Forelimb muscle (tissue), 1 donor: ENCODE measurements at places on chromosomes 6 and 20.

DNA sequence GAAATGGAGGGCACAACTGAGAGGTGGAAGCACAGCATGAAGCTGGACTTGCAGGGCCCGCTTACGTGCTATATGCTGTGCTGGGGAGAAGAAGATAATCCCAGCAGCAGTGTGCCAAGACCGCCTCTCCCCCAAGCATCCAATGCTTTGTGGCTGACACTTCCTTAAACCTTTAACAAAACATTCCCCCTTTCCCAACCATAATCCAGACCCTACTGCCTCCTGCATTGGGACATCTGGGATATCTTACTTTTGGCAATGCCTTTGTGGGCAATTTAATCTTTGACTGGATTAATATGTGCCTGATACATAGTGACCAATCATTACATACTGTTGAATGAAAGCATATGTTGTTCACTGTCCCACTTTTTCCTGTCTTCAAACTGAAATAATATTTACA, 3.1 kb upstream of the TENT5A start:
- DNase-seq = no peak

DNA sequence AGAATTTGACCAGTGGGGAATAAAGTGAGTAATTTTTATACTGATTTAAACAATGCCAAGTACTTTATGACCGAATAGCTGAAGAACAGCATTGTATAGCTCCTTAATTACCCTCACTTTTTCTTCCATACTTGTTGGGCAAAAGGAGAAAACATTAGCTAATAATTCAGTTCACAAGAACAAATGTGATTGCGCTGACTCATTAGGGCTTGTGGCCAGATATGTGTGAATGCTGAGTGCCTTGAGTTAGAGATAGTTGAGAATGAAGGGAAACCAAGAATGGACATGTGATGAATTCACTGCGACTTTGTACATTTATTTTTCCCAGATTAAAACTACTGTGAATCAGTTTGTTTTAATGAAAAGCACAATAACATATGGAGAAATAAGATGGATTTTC, 669.4 kb downstream of the TFAP2A start:
- no peak for DNase-seq

DNA sequence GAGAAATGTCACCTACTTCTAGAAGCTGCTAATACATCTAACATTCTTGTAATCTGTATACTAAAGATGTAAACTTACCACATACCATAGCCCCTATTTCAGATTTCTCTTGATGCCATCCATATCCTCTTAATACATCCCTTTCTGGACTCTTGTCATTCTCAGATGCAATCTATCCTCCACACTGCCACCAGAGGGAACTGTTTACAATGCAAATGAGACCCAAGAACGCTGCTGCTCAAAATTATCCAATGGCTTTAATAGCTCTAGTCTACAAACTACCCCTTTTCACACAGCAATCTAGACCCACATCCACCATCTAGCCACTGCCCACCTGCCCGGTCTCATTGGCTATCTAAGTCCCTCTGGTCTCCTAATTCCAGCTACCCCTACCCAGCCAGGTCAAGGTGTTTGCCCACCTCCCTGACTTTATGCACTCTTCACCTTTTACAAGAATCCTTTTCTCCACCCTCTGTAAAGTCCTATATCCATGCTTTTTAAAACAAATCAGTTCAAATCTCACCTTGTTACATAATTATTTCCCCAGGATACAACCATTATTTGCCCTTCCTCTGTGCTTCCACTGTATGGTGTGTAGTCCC, 14.8 kb downstream of the FAXC start:
- no peak for DNase-seq

DNA sequence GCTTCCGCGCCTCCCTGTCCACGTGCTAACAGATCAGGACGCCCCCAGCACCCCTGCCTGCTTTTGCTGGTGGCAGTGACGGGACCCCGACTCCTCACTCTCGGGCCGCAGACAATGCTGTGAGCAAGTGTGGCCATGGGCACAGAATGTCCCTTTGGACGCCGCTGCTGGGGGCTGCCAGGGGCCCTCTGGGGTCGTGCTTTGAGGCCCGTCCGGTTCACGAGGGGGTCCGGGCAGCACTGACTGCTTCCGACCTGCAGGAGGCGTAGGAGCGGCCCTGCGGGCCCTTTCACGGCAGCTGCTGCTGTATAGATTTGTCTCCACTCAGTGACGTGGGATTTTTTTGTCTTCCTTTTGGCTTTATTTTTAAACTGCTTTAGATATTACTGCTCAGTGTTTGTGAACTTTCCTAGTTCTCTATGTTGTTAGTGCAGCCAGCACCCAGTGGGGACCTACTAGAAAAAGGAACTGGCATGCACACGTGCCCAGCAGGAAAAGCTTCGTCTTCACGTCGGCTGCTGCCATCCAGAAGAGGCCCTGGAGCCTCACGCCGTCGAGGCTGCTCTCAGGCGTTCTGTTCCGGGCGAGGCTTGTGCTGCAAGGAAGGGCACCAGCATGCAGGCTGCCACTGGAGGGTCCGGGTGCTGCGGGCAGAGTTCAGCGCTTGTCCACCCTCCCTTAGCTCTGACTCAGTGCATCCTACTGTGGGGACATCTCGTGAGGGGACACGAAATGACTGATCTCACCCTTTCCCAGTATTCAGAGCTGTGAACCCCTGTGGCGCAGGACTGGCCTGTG, 21.7 kb downstream of the UCKL1 start:
- no peak for DNase-seq

DNA sequence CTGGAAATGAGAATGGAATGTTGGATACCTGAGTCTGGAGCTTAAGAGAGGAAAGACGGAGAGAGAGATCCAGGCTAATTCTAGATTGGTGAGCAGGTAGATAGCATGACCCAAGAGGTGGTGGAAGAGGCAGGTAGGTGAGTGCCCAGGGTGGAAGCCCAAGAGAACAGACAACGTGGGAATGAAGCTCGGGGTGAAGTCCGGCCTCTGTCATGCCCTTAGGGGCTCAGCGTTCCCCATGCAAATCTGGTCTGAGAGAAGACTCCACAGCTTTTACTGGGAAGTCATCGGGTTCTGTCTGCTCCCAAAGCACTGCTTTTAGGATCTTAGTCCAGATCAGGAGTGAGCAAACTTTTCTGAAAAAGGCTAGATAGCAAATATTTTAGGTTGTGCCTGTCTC, 3.6 kb downstream of the NELFCD start:
- no peak for DNase-seq

- DNase-seq = no peak
These were observed 770 bp downstream of the KIF3B start for GRCh38 chr20:32278199-32278643.

- no peak for DNase-seq
These were observed 11.1 kb downstream of the SAMD3 start for GRCh38 chr6:130211691-130212090.

DNA sequence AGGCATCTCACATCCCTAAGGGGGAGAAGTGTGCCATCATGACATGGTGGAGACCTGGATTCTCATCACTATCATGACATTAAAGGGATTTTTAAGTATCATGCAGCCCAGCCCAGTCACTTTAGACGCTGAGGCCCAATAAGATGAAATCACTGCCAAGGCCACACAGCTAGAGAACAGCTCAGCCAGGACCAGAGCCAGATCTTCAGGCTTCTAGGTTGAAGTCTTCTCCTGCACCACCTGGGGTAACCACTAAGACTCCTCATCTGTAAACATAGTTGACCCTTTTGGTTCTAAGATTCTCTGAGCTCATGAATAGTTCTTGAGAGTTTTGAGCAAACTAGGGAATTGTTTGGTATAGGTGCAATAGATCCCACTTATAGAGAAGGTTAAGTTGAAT, 125.1 kb downstream of the TCP11 start:
- no peak for DNase-seq

GRCh38 chr6:119137194-119138072, 59.0 kb upstream of the FAM184A start:
- no peak for DNase-seq

DNA sequence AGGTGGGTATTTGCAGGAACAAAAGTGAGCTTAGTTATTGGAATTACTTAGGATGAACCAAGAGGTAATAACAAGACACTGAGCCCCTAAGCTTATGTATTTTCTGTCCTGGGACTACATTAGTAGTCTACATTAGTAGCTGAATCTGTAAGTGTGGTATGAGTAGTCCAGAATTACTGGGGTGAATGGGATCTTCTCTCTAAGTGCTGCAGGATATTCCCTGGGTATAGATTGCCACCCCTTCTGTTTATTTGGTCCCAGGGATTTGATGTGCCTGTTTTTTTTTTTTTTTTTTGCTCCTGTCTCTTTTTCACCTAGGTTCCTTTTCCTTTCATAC, 5.9 kb downstream of the CD2AP start:
- no peak for DNase-seq

DNA sequence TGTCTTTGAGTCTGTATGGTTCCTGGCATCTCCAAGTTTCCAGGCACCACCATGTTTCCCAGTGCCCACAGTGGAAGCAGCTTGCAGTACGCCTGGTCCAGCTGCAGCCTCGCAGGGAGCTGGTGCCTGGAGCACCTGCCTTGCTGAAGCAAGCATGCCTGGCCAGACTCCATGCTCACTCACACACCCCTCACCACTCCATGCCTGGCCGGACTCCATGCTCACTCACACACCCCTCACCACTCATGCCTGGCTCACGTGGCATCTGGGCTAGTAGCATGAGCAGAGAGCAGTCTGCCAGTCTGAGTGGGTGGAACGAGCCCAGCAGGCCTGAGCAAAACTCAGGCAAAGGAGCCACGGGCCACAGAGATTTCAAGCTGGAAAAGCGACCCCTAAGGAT, 214.3 kb downstream of the TFAP2C start:
- DNase-seq = no peak

DNA sequence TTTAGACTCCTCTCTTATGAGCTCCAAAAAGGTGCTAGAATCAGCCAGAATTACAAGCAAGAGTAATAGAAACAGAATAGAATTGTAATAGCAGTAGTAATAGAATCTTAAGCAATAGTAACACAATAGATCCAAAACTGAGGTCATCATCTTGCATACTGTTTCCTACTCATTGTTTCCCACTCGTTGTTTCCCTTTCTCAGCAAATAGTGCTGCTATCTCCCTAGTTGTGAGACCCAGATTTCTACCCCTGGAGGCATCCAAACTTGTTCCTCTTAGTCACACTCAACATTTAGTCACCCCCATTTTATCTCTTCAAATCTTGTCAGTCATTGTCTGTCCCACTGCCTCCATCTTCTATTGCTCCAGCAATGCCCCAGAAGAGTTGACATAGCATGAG, 356.9 kb upstream of the MARCKS start:
- DNase-seq = no peak

- no peak for DNase-seq
These were observed 25.4 kb upstream of the IYD start for GRCh38 chr6:150343434-150343833.

GRCh38 chr6:97885325-97885724, 602.3 kb upstream of the MMS22L start:
- DNase-seq = no peak

GRCh38 chr20:24612799-24613775, 143.7 kb downstream of the SYNDIG1 start:
- no peak for DNase-seq

- no peak for DNase-seq
These were observed 24.9 kb downstream of the PDYN start for GRCh38 chr20:1968964-1969363.

DNA sequence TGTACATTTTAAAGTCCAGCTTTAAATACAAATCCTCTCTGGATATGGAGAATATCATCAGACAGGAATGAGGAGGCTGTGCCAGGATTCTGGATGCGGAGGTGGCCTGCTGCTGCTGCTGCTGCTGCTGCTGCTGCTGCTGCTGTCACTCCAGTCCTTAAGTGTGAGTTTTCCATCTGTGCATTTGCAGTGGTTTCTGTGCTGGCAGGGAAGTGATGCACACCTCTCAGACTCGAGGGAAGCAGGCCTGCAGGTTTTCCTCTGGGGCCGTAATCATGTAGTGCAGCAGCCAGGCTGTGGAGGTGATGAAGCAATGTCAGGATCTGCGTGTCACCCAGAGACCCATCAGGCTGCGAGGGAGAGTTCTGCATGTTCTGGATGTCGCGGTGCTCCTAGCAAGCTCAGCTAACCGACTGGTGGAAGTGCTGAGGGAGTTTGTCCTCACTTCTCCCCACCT, 32.0 kb downstream of the CFAP61 start:
- no peak for DNase-seq

DNA sequence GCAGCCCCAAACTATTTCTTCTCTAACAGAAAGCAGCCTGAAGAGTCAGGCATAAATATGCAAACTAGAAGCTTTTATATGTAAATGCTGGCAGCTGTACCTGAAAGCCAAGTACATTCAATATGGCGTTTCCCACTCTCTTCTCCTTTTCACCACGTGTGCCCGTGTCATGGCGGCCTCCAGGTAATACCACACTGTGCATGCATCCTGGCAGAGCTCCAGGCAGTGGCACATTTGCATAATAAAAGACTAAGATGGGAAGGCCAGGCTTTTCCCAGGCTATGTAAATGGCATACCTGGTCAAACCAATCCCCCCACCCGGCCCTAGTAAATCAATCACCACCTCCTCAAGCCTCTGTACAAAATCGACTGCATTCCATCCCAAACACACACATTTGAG, 120.6 kb downstream of the MMUT start:
- DNase-seq = no peak

- no peak for DNase-seq
These were observed 55.0 kb upstream of the TNFAIP3 start for GRCh38 chr6:137811916-137812553.

DNA sequence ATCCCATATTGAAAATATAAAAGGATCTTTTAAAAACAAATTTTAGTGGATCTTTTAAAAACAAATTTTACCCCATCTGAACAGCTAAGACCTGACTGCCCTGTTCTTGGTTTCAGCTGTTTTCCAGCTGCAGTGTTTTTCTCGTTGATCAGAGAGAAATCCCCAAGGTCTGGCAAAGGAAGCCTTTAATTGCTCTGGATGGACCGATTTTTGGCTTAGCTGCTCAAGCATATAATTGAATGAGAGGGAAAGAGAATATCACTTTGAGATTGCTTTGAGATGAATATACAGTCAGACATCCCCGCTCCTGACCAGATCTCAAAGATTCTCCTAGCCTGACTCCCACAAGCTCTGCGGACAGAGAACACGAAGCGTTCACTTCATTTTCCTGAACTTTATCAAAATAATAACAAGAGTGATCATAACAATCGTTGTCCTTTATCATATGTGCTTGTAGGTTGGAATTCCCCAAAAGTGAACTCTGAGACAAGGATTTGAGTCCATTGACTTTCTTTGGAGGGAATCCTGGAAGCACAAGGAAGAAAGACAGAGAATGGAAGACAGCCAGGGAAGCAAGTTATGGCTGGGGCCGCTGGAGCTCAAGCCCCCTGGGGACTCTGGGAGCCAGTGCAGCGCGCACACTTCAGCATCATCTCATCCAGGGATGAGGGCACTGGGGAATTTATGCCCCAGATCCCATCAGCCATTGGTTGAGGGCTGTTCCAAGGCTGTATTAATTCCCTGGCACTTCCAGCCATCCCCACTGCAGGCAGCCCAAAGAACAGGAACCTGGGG, 101.3 kb downstream of the SNX5 start:
- DNase-seq = no peak

DNA sequence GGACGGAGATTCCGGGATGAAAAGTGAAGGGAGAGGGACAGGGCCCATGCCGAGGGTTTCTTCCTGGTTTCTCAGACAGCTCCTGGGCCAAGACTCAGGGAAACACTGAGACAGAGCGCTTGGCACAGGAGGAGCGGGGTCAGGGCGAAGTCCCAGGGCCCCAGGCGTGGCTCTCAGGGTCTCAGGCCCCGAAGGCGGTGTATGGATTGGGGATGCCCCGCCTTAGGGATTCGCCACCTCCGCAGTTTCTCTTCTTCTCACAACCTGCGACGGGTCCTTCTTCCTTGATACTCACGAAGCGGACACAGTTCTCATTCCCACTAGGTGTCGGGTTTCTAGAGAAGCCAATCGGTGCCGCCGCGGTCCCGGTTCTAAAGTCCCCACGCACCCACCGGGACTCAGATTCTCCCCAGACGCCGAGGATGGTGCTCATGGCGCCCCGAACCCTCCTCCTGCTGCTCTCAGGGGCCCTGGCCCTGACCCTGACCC, 55.0 kb upstream of the HLA-A start:
- DNase-seq = no peak
